Fibroblast of skin of left quadriceps (primary cell): ENCODE measurements at places on chromosomes 5 and 9.

GRCh38 chr5:141811287-141812155 is 66.7 kb downstream of the PCDH1 start:
- no peak for DNase-seq

DNA sequence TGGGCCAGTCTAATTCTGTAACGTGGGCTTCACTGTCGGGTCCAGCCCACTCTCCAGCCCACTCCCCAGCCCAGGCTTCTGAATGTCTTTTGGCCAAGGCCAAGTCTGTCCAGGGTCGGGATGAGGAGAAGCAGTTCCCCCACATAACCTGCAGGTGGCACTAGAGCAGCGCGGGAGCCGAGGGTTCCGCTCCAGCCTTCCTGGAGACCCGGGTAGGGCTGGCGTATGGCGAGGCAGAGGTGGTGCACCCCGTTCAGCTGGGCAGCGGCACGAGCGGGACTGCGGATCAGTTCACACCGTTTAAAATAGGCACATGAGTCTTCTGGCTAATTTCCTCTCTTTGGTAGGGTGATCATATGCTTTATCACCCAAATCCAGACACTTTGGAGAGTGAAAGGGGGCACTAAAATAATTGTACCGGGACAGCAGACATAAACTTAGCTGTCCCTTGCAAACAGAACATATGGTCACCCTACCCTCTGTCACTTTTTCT is 185.9 kb downstream of the MSX2 start:
- DNase-seq, result peak; percentile 24

DNA sequence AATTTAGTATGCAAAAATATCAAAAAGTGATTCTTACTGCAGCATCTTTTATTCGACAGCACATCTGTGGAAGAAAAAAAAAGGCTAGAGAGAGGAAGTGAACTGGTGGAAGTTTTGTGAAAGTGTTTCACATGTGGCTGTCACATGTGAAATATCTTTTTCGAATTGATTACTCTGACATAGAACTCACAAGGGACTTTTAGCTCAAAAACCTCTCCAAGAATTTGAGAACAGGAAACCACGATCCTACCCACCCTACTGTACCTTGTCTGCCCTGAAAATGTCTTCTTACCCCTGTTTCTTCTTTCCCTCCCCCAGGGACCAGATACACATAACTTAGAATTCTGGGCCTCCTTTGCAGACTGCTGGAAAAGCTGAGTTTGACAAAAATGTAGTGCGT is 106.5 kb upstream of the PRRC1 start:
- DNase-seq, result peak; percentile 11

DNA sequence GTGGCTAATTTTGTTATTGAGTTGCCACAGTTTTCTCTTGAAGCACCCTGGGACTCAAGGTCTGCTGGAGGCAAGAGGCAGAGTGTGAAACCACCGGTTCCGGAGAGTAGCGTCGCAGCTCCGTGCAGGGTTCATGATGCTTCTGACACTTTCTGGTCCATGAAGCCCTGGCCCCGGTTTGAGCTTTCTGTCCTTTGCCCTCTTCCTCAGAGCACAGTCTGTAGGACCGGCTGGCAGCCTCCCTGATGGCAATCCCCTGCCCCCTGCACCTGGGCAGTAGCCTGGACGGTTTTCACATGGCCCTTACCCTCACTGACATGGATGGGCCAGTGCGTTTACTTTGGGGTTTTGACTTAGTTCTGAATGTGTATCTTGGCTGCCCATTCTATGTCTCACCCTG is 111.9 kb downstream of the PJA2 start:
- no peak for DNase-seq

DNA sequence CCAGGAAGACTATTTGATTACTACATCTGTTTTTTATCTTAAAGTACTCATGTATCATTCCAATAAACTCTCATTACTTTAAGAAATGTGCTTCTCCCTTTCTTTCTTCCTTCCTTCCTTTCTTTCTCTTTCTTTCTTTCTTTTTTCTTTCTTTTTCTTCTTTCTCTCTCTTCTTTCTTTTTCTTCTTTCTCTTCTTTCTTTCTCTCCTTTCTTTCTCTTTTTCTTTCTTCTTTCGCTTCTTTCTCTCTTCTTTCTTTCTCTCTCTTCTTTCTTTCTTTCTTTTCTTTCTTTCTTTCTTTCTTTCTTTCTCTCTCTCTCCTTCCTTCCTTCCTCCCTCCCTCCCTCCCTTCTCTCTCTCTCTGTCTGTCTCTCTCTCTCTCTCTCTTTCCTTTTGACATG is 298.6 kb upstream of the ANKH start:
- no peak for DNase-seq

GRCh38 chr5:58156973-58157701 is 302.7 kb downstream of the PLK2 start:
- DNase-seq, result peak; percentile 56

GRCh38 chr5:5332287-5332686 is 90.2 kb upstream of the ICE1 start:
- no peak for DNase-seq

DNA sequence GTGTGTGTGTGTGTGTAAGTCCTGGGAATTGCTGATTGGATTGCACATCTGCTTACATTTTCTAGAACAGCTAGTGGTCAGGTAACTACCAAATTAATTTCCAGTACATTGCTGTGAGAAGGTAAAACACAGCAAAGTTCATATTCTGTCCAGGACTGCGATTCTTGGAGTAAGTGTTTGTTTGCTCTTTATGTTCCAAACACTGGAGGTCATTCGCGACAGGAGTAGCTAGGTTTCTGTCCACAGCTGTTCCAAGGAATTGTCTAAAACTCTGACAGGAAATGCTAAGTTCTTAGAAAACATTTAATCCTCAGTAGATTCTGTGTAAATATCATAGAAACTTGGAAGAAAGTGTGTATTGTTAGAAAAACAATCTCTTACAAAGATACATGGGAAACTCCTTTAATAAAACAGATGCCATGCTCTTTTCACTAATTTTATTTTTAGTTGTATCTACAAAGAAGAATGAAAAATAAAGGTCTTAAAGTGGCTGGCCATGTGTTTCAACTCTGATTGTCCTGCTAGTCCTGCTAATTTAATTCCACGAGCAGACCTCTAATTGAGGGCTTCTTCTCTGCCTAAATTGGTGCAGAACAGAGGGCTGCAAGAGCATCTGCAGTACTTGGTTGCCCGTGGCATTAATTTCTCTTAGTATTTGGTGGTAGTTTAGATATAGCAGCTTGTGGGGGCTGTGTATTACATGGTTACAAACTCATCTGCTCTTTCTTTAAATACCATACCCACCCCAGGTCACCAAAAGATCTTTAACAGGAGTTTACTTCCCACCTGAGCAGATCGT is 464.5 kb downstream of the RASEF start:
- DNase-seq, result no peak

DNA sequence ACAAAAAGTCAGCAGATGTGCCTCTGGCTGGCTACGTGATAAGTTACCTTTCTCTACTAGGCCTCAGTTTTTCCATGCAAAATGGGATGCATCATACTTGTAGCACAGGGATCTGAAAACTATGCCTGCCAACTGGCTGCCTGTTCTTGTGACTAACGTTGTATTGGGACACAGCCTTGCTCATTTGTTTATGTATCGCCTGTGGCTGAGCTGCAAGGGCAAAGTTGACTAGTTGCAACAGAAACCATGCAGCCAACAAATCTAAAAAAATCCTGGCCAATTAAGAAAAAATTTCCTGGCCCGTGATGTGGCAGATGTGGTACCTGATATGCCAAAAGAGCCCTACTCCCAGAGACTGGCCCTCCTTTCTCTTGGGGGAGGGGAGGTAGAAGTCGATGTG is 131.3 kb downstream of the SEC61B start:
- peak; percentile 76 for DNase-seq

DNA sequence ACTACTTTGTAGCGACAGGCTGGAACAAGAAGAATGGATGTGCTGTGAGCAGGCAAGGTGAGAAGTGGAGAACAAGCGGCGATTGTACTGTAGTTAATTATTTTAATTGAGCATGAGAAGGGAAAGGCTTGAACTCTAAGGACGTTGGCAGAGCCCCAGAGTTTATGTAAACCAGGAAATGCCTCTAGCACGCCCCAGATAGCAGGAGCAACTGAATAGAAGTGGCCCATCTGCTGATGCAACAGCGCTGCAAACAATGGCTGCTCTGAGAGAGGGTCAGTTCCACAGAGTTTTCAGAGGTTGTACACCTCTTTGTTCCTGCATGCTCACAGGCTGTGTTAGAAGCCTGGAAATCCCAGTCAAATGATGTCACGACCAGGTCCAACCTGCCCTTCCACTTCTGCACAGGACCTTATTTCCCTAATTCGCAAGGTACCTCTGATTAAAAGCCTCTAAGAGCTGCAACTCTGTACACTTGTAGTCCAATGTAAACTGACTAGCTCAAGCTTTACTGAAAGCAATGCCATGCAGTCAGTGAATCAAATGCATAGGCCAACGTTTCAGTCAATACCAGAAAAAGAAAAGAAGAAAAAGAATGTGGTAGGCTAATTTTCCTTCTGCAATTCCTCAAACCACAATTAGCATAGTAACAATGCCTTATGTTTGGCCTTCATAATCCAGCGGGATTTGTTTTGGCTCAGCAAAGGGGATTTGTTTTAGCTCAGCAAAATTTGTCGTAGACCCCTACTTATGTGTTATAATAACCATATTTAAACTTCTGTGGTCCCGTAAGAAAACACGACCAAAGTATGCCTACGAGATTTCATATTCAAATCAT is 119.6 kb upstream of the RETREG1 start:
- DNase-seq, result peak; percentile 61

GRCh38 chr5:111507276-111507675 is 5.1 kb downstream of the STARD4 start:
- DNase-seq, result no peak

- DNase-seq, result no peak
Measured at GRCh38 chr9:19804431-19804830, 15.6 kb upstream of the SLC24A2 start.

DNA sequence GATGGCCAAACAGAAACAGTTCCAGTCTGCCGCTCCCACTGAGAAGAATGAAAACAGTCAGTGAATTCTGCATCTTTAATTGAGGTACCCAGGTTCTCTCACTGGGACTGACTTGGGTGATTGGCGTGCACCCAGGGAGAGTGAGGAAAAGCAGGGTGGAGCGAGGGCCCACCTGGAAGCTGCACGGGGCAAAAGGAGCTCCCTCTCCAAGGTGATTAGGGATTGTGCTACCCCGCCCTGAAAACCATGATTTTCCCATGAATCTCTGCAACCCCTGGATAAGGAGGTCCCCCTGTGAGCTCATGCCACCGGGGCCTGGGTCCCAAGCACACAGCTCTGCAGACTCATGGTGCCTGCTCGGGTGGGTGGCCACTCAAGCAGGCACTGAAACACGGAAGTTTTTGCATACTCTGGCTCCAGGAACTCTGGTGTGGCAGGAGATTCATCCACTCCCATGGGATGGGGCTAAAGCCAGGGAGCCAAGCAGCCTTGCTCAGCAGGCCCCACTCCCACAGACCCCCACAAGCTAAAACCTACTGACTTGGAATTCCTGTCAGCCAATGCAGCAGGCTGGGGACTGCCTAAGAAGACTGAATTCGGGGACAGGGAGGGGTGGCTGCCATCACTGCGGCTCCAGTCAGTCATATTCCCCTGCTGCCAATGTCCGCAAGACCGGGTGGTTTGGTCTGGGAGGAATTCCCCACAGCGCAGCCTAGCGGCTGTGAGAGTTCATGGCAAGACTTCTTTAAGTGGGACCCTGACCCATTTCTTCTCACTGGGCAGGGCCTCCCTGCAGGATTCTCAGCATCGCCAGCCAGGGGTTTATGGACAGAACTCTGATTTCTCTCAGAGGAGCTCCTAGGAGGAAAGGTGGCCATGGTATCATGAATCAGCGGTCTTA is 652.2 kb upstream of the RGMB start:
- no peak for DNase-seq

GRCh38 chr9:694403-695154 is 146.9 kb upstream of the DMRT1 start:
- peak; percentile 81 for DNase-seq

DNA sequence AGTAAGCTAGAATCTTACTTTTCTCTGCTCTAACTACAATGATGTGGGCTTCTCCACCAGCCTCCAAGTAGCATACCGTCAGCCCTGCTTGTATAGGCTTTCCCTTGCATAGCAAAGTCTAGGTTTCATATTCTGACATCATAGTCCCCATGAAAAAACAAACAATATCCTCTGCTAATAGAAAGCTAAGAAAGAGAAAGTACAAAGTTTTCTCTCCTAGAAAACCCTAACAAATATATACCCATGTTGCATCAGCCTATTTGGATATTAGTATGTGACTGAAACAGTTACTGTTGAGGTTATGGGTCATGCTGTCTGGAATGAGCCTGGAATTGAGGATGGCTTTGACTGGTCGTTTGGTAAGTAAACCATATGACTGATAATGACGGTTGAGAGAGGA is 1696.0 kb downstream of the MAT2B start:
- no peak for DNase-seq

DNA sequence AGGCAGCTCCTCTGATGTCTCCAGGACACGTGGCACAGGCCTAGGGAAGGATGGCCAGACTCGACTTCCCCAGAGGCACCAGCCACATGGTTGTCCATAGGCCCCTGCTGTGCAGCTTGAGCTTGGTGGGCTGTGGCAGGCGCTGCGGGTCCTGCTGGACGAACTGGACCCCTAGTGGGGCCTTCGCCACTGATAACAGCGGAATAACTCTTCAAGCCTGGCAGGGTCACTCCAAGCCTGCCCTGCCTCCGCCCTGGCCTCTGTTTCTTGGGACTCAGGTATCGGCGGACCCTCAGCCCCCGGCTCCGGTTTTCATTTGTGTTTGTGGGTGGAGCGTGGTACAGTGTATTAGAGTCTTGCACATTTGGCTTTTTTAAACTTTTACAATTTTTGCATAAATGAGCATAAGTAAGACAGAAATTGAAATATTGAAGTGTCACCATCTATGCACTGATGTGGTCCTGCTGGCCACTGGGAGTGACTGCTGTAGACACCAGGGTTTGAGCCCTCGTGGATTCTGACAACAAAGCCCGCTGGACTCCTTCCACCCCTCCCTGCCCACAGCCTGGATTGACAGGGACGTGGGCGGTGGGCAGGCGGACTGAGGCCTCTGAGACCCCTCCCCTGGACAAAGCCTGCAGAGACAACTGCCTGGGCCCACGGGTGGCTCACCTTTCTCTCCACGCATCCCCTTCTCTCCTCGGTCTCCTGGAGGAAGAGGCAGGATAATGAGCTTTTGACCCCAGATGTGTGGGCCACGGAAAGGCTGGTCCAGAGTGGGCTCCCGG is 3.8 kb downstream of the FCN1 start:
- no peak for DNase-seq

- no peak for DNase-seq
Measured at GRCh38 chr9:130143958-130144366, 28.2 kb upstream of the NCS1 start.

GRCh38 chr9:86795823-86796553 is 151.3 kb downstream of the GAS1 start:
- peak; percentile 96 for DNase-seq

DNA sequence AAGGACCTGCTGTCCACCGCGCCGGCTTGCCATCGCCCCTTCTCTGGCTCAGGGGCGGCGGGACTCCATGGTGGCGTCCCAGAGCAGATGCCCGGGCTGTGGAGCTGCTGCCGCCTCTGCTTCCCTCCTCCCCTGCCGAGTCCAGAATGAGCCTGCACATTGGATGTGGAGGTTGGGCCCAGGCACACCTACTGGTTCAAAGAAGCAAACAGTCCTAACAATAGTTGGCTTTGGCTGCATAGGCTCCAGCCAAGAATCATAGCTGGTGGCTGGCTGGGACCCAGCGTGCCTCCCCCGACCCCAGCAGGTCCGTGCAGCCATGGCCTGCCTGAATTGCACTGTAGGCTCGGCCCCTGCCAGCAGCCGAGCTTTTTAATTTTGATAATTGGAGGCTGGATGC is 25.8 kb downstream of the ADAMTSL2 start:
- DNase-seq, result no peak
